ENCODE measurements at places on chromosomes 12 and 14.
A peak's percentile ranks its signal among the peaks of the same experiment; 100 is the strongest.

- no peak for DNase-seq
Observed at GRCh38 chr14:56244138-56244789, 126.1 kb downstream of the PELI2 start.

DNA sequence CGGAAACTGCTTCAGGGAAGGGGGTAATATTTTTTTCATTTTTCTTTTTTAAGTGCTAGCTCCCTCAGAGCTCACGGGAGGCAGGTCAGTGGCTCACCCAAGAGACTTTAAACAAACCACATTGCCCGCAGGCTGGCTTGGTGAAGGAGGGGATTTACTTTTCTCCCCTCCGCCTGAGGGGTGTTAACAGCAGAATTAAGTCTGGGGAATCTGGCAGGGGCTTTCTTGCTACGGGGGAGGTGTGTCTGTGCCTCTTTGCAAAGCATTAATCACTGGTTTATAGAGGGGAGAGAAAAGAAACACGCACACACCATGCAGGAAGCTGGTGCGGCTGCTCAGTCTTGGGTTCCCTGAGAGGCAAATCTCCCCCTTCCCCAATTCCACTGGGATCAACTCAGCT lies 26.2 kb upstream of the TBX3 start:
- no peak for DNase-seq

DNA sequence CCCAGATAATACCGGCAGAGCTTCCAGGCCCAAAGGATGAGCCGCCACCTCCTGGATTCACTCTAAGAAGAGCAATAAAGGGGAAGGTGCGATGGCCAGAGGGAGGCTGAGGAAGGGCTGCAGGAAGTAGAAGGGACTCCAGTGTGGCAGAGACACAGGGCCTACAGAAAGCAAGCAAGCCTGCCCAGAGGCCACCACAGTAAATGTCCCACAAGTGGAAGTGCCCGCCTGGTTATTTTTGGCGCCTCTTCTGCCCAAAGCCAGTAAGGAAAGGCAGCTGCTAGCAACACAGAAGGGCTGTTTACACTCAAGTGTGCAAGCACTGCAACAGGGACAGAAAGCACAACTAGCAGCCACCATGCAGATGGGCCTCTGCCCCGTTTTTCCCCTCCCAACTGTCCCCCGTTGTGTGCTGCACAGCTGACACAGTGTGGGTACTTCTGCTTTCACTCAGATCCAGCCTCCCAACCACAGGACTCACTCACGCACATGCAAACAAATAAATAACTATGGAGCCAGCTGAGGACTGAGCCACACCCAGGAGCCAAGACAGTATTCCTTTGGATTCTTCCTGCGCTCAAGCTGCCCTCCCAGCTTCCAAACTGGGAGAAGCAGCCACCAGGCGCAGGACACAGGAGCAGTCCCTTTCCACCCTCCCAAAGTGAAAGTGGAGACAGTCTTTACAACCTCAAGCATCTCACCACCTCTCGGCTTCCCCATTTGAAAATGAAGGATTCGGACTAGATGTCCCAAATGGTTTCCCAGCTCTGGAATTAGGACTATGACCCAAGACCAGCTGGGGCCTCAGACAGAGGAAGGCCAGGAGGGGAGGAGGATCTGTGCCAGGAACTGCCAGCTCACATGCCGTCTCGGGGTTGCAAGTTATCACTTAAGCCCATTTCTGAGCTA lies 40.0 kb upstream of the PNMA1 start:
- no peak for DNase-seq

DNA sequence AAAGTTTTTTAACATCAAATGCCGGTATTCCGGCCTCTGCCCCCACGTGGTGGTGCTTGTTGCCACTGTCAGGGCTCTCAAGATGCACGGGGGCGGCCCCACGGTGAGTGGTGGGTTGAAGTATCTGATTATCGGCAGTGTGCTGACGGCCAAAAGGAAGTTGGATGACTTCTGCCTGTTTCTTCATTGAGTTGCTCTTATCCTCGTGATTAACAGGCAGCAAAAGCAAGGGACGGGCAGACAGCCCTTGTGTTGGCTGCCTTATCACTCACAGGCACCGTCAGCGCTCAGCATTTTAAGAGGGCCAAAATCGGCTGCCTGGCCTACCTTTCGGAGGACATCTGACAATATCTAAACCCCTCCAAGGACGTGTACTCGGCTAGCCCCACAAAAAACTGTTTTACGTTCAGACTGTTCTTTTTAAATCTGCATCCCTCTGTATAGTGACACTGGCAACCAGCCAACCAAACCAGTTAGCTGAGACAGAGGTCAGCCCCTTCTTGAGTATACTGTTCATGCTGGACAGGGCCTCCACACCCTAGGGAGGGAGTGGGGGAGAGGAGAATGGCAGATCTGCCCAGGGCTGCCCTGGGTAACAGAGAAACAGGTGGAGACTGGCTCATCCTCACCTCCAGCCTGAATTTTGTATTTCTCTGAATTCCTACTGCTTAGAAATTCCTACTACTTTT lies 22.9 kb upstream of the AKAP5 start:
- no peak for DNase-seq

- DNase-seq, result no peak
Observed at GRCh38 chr12:69332815-69333358, 15.3 kb upstream of the LYZ start.

DNA sequence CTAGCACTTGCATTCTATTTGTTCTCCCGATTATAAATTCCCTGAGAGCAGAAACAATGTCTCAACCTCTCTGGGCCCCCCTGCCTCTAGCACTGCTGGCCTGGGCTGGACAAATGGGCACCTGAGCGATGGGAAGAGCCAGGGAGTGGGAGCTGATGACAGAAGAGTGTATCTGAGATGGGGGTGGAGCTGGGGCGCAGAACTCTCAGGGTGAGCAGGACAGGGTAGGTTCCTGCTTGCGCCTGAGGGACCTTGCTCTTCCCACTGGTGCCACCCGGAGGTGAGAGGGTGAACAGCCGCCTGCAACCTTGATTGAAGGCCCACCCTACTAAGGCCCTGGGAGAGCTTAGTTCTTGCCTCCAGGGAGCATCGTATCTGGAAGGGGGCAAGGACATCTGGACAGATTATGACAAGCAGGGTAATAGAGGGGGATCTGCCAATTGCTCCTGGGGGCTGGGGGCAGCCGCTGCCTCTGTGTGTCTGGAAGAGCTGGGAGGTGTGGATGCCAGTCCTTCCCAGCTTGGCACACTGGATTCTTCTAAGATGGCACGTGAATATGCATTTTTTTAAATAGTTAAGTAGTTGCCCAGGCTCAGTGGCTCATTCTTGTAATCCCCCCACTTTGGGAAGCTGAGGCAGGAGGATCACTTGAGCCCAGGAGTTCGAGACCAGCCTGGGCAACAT lies 43.0 kb upstream of the TSPAN9 start:
- DNase-seq, result no peak

GRCh38 chr12:97229004-97229403 lies 233.6 kb upstream of the RMST start:
- DNase-seq, result peak; percentile 67

- no peak for DNase-seq
Observed at GRCh38 chr12:32025906-32026305, 66.7 kb downstream of the RESF1 start.

- DNase-seq, result no peak
Observed at GRCh38 chr14:64117671-64118402, 176.3 kb downstream of the ESR2 start.

- no peak for DNase-seq
Observed at GRCh38 chr12:116640281-116640680, 81.1 kb downstream of the MAP1LC3B2 start.

- peak; percentile 50 for DNase-seq
Observed at GRCh38 chr12:14995583-14996425, 23.0 kb downstream of the PDE6H start.

DNA sequence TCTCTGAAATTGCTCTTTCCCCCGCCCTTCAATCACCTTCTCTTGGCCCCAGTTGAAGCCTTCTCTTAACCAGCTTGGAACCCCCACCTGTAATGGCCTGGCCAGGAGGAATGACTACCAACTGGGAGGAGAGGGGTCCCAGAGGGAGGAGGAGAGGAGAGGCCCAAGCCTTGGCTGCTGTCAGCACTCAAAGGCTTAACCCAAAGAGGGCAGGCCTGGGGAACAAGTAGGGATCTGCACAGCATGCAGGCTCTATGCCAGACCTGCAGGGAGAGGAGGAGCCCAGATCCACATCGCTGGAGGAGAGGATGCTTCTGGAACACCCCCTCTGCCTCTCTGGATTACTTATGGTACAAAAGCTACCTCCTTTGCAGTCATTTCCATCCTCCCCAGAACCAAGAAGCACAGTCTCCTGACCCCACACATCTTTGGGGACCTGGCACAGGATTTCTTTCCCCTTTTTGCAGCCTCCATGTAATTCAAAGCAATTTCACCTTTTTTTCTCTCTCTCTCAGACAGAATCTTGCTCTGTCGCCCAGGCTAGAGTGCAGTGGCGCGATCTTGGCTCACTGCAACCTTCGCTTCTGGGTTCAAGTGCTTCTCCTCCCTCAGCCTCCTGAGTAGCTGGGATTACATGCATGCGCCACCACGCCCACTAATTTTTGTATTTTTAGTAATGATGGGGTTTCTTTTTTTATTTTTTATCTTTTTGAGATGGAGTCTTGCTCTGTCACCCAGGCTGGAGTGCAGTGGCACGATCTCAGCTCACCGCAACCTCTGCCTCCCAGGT lies 6.2 kb downstream of the RARG start:
- DNase-seq, result no peak

GRCh38 chr12:118645219-118645618 lies 268.9 kb downstream of the SUDS3 start:
- no peak for DNase-seq

- DNase-seq, result peak; percentile 99
Observed at GRCh38 chr14:74084277-74085046, at the start of the genes ALDH6A1 and LIN52. ALDH6A1 (minus strand) TSS chr14:74084453; CDS start chr14:74084394, 59 bp downstream. LIN52 (plus strand) TSS chr14:74084956; CDS start chr14:74084975, 19 bp downstream.

GRCh38 chr12:121793440-121793837 lies at the start of gene RHOF:
RHOF (minus strand) TSS chr12:121793688; CDS start chr12:121793633, 55 bp downstream.
- DNase-seq, result no peak

DNA sequence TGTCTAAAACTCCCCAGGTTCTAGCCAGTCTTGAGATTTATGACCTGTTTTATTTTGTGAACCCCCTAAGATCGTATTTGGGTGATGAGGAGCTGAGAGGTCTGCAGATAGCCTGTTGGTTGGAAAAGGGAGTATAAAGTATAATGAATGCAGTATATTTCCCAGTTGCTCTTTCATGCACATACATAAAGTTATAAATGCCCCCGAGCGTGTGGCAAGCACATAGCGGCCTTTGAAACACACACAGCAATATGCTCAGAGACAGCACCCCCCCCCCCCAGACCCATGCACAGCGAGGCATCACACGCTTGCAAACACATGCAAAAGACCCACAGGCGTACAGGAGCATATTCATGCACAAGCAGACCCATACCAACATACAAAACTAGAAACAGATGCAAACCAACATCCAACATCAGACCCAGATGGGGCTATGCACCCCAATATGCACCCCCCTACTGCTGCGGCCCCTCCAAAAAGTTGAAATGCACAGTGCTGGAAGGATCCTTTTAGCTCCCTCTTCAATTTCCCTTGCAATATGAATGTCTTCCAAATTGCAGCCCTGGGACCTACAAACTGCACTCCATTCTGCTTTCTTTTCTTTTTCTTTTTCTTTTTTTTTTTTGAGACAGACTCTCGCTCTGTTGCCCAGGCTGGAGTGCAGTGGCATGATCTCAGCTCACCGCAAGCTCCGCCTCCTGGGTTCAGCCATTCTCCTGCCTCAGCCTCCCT lies 82.2 kb upstream of the TBX3 start:
- DNase-seq, result no peak
